ENCODE measurements at places on chromosomes 2 and 18.

DNA sequence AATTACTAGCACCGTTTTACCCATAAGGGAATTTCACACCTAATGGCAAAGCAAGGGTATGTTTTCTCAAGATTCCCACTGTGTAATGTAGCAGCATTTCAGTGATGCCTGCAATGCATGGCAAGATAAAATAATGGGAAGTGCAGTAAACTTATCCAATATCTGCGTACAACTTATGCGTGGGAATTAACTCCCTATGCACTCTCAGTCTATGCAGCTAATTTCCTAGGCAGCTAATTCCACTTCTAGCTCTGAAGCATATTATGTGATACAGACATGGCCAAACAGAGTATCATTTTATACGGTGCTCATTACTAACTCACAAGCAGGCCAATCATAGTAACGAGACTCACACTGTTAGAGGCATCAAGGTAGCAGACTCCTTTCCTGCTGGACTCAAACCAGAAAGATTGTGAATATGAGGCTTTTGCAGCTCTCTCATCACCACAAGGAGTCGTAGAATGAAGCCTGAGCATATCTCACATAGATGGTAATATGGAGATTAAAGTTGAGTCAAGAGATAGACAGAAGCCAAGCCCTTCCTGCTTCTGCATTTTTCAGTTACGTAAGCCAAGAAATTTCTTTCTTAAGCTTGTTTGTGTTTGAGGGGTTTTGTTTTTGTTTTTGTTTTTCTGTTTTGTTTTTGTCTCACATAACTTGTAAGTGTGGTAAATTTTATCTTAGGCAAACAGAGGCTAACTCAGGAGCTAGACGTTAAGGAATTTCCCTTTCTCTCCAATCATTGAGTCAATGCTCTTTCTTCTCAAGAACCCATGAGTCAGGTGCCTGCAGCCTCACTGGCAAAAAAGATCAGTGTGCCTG is 34.8 kb upstream of the ITGAV start:
- DNase-seq = no peak

DNA sequence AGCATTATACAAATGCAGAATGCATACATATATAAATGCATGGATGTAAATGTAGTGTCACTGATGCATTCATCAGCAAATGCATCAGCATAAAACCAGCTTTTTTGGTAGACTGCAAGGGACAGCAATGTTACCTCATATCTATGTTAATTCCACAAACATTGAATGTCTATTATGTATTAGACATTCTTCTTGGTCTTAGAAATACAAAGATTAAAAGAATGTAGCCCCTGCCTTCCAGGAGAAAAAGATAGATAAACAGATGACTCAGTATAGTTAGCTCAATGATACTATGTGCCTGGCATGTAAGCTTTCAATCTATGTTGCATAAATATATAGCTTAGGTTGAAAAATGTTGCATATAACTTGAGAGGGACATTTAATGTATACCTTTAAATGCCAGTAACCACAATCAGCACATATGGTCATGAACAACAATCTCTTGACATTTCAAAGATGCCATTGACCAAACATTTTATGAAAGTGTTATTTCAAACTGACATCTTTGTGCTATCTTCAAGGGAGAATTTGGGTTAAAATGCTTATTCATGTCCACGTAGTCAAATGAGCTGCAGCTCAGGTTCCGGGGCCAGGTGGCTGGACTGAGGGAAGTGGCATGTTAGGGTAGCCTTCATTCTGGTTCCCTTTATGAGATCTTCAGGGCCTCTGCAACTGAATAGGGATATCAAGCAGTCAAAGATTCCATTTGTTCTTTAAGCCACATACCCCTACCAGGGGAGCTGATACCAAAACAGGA is 45.2 kb upstream of the GCG start:
- DNase-seq = no peak

- peak; percentile 40 for DNase-seq
Measured at GRCh38 chr2:142131010-142131669, at the start of gene LRP1B. LRP1B (minus strand) TSS chr2:142131016; CDS start chr2:142130729, 287 bp downstream.

- no peak for DNase-seq
Measured at GRCh38 chr2:65626831-65627230, 194.4 kb upstream of the SPRED2 start.

GRCh38 chr18:46413684-46414083 is 243.3 kb downstream of the LOXHD1 start:
- no peak for DNase-seq

DNA sequence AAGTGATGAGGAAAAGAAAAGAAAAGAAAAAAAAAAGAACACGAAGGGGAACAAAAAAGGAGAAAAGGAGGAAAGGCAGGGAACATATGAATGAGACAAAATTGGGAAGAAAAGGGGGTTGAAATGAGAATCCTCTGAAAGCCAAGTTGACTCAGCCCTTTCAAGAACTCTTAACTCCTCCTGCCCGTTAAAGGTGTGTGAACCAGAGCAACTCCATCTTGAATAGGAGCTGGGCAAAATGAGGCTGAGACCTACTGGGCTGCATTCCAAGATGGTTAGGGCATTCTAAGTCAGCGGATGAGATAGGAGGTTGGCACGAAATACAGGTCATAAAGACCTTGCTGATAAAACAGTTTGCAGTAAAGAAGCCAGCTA is 4.0 kb upstream of the POLE4 start:
- DNase-seq = no peak

- DNase-seq = no peak
Measured at GRCh38 chr2:58709687-58710354, 468.7 kb upstream of the FANCL start.

GRCh38 chr2:219995991-219996765 is 368.7 kb downstream of the SLC4A3 start:
- DNase-seq = no peak

DNA sequence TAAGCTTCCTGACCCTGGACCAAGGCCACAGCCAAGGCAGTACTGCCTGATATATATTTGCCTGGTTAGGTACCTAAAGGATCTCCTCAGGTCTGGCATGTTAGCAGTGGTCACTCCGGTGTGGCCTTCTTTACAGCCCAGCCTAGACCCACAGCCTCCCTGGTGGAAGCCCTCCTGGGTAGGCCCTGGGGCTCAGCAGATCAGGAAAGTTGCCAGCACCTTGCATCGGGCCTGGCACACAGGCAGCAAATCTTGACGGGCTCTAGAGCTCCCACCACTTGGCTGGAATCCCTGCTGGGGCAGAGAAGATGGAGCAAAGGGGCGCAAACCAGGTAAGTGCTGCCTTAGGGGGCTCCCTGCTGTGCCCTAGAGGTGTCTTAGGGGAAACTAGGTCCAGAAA is 40.9 kb upstream of the ATP6V1B1 start:
- peak; percentile 7 for DNase-seq

DNA sequence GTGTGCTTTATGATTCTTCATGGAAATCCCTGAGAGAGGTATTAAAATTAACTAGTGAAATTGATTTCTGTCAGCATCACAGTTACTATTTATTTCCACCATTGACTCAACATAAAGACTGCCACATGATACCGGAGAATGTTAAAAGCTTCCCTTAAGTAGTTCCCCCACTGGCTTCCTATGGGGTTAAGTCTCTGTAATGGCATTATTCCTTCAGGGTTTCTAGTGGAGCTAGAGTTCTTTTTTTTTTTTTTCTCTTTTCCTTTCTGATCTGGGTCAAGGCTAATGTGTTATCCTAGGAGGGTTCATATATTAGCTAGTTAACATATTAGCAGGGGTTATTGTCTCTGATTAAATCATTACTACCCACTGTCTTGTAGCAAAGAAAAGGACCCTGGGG is 1919.1 kb upstream of the PIK3C3 start:
- no peak for DNase-seq

- DNase-seq = no peak
Measured at GRCh38 chr2:30730736-30731647, 76.3 kb downstream of the CAPN13 start.

DNA sequence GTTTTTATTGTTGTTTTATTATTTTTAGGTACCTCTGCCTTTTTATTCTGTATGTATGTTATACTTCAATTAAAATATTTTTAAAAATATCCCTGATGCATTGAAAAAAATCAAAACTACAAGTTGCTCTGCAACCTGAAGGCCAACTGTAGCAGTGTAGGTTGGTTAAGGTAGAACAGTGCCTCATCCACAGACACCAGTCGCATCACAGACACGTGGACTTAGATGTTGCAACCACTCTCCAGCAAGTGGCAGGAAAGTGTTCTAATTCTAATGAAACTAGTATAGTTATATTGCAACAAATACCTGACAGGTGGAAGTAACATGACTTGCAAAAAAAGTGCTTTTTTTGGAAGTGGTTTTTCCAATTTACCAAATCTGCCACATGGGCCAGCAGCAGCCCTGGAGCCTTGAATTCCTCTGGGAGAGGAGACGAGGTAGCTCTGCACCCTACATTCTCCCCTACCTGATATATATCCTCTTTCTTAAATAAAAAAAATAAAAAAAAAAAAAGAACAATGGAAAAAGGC is 28.4 kb upstream of the SLC3A1 start:
- DNase-seq = no peak

DNA sequence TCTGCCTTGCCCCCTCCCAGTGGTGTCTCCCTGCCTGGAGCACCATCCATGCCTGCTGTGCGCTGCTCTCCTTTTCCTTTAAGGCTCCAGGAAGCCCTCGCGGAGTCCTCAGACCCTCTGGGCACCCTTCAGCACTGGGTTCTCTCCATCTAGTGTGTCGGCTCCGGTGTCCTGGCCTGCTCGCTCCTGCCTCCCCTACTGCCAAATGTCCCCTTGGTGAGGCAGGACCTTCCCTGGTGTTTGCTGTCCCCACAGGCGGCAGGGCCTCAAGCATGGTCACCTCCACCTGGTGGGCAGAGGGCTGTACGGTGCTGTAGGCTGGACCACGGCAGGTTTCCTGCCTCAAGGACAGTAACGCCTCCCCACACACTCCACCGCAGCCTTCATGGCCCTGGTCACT is 90.2 kb downstream of the DGKD start:
- DNase-seq = no peak

GRCh38 chr2:105575499-105576025 is 169.2 kb upstream of the NCK2 start:
- no peak for DNase-seq

Data from SK-N-SH (cell line).